ENCODE measurements at places on chromosomes 16 and 17.

DNA sequence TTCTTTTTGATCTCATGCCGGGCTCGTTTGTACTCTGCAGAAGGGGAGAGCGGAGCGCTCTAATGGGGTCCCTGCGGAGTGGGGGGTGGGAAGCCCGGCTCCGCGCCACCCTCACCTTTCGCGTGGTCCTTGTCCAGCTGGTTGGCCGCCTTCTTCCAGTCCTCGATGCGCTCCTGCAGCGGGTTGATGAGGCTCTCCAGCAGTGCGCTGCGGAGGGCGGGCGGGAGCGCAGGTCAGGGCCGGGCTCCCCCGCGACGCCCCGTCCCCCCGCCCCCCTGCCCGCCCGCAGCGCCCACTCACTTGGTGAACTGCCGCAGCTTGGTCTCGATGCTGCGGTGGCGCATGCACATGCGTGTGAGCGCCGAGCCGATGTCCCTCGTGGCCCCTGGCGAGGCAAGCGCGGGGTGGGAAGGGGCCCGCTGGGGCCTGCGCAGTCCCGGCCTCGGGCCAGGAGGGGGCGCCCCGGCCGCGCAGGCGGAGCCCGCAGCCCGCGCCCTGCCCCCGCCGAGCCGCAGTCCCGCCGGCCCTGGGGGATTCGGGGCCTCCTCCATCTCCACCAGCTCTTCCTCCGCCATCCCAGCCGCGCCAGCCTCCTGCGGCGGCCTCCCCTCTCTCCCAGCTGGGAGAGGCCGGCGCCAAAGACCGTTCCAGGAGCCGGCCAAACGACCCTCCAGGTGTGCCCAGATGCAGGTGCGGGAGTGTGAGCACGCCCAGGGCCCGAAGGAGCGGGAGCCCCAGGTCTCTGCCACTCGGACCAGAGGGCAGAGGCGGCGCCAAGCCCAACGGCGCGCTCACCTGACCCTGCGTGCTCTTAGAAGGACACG is 6.0 kb downstream of the MTSS2 start:
- DNase-seq = no peak

DNA sequence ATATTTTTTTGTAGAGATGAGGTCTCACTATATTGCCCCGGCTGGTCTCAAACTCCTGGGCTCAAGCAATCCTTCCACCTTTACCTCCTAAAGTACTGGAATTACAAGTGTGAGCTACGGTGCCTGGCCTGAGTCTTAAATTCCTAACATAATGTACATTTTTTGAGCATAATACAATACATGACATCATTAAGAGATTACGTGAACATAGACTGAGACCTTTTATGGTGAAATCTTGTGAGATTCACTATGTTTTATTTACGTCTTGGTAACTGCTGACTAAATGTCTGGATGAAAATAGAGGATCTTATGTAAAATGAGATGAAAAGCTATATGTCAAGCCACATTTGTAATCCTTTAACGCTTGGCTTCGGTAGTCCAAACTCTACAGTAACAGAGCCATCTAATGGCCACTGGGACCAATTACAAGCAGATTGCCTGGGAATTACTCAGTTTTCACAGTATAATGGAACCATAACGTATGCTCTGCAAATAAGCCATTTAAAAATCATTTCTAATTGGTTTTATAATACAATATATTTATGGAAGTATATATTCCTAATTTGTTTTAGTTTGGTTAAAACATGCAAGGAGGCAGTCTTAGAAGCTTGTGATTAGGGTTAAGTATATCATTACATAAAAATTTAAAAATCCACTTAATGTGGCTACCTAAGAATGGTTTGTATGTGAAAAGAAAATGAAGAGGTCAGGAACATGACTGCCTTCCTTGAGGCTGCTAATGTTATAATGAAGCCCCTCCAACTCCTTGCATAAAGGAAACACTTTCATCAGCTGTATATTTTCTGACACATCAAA is 8.1 kb upstream of the EFCAB13 start:
- peak; percentile 74 for DNase-seq

GRCh38 chr17:6936370-6937028 is 59.4 kb upstream of the ALOX12 start:
- peak; percentile 41 for DNase-seq

GRCh38 chr16:26772503-26772902 is 294.2 kb upstream of the C16orf82 start:
- DNase-seq = no peak

DNA sequence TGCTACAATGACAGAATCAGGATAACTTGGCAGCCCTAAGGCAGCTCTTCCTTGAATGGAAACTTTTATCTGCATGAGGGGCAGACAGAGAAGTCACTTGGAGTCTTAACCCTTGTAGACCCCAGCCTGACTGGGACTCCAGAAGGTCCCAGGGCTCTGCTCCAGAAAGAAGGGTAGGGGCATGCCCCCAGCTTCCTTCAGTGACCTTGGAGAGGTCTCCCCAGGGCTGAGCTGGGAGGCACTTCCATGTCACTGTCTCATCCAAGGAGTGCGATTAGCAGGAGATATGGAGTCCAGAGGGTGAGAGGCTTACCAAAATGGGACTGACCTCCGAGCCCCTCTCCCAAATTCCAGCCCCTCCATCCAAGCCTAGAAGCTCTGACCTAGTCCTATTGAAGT is 3.4 kb upstream of the NLRC5 start:
- no peak for DNase-seq

DNA sequence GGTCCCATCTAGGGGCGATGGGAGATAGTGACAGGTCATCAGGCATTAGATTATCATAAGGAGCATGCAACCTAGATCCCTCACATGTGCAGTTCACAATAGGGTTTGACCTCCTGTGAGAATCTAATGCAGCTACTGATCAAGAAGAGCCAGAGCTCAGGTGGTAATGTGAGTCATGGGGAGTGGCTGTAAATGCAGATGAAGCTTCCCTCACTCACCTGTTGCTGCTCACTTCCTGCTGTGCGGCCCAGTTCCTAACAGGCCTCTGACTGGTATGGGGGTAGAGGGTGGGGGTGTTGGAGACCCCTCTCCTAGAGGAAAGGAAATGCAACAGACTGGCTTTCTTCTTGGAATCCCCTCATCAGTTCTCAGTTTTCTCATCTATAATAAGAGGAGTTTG is 131.4 kb downstream of the CA10 start:
- peak; percentile 4 for DNase-seq
